Activated naive CD4-positive, alpha-beta T cell treated with Interleukin-2 at 50 U/mL for 16 hours (primary cell): ENCODE measurements at places on chromosomes 6 and 20.

- no peak for DNase-seq
Measured at GRCh38 chr6:169955731-169956437, 204.5 kb downstream of the ERMARD start.

DNA sequence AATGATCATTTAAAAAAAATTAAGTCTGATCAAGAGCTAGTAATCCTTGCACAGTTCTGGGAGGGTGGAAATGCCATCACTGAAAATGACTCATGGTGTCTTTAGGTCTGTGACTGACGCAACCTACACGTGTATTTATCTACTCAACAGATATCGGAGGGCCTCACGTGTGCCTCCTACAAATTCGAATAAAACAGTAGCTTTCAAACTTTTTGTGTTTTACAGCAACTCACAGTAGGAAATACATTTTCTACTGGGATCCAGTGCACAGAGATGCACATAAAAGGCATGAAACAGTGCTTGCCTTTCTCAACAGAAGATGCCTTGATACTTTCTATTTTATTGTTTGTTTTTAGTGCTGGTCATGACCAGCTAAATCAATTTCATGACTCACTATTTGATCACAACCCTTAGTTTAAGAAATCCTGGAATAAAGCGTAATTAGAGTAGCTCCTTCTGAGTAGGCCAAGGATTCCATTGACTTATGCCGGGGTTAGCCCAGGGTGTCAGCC lies 210.0 kb upstream of the SNX9 start:
- DNase-seq = no peak

- no peak for DNase-seq
Measured at GRCh38 chr6:16717275-16717942, 43.9 kb downstream of the ATXN1 start.

DNA sequence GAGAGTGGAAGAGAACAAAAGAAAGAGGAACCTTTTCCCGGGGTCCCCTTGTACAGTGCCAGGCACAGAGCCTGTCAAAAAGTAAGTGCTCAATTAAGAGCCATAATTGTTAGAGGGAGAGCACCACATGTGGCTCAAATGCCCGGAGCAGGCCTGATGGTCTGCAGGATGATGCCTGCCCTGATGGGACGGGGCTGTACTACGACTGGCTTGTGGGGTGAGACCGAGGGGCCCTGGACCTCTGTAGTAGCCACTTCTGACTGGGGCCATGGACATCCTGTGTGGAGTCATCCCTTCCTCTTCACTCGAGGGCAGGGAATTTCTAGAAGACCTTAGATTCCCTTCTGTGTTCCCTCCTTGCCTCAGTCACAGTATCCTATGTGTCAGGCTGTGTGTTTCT lies 47.9 kb downstream of the KCNK5 start:
- no peak for DNase-seq

DNA sequence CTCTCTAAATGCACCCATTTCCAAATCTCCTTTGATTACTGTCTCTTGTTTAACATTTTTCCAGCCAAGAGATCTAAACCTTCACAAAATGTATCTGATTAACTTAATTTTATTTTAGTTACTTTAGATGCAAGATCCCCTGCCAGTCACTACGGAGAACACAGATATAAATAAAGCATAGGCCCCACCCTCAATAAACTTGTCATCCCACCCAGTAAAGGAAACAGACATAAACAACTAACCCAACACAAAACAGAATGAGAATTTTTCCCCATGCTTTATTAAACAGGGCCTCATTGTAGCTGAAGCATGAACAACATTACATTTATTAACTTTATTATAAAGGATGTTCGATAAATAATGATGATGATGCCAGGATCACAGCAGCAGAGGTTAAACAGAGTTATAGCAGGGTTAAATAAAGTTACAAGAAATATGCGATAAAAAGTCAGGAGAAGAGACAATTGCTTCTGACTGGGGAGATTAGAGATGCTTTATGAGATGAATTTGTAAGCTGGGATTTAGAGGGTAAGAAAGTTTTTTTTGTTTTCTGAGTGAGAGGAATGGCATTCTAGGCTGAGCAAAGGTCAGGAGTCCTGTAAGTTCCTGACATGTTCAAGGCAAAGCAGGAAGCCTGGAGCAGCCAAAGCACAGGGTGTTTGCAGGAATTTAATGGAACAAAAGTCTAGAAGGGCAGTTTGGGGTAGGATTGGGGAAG lies 41.1 kb downstream of the TFAP2A start:
- DNase-seq = no peak
